Stimulated activated CD8-positive, alpha-beta memory T cell treated with anti-CD3 and anti-CD28 coated beads, Interleukin-4, amount 100 ng/mL, for 24 hours (primary cell): ENCODE measurements at places on chromosomes 4 and X.

- no peak for DNase-seq
Observed at GRCh38 chr4:130043732-130044160, 947.8 kb downstream of the C4orf33 start.

DNA sequence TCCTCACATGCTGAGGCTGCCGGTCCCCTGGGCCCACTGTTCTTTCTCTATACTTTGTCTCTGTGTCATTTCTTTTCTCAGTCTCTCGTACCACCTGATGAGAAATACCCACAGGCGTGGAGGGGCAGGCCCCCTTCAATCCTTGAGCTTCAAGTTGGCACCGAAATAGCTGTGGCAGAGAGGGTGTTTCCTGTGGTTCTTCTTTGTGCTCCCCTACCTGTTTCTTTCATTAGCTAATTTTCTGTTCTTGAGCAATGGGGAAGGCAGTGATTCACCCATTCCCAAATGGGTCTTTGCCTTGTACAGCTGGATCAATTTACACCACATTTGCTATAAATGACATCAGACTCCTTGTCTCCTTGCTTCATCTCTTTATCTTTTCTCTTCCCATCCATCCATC is 2.1 kb upstream of the CYSLTR1 start:
- no peak for DNase-seq

- no peak for DNase-seq
Observed at GRCh38 chr4:3079694-3080123, 5.2 kb downstream of the HTT start.

DNA sequence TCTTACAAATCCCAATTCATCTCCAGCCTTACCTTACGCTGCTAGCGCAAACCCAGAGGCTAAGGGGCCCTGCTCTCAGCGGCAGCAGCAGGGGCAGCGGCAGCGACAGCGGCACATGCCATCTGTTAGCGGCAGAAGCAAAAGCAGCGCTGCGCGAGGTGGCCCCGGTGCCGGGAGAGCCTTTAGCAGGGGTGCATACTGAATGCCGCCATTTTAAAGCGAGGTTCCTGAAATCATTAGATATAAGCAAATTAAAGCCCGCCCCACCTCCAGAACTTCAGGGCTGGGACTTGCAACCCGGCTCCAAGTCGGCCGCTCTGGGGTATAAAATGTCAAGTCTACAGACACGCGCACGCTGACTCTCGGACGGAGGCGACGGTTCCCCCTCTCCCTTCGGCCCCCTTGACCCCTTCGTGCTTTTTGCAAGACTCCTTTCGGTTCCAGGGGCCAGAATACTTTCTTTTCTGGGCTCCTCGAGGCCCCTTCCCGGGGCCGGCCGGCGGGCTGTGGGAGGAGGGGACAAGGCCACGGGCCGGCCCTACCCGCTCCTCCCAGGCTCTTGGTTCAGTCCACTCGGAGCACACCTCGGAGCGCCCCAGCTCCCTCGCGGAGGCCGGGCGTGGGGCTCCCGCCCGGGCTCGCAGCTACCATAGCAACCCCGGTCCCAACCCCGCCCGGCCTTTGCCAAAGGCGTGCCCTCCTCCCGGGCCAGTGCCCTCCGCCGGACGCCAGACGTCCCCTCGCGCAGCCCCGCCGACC is at the start of gene MBNL3:
Gene MBNL3, minus strand, starts transcription at position 220 of the 759 bp plus-strand sequence. CDS start 49,427 bp downstream, outside the sequence.
- peak; percentile 38 for DNase-seq

DNA sequence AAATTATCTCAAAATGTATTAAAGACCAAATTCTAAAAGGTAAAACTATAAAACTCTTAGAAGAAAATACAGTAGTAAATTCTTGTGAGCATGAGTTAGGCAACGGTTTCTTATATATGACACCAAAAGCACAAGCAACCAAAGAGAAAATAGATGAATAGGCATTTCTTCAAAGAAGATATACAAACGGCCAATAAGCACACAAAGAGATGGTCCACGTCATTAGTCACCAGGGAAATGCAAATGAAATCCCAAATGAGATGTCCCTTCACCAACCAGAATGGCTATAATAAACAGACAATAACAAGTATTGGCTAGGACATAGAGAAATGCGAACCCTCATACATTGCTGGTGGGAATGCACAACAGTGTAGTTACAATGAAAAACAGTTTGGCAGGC is 44.6 kb downstream of the RAB33A start:
- DNase-seq = no peak
